ENCODE measurements at places on chromosomes 4 and X.

DNA sequence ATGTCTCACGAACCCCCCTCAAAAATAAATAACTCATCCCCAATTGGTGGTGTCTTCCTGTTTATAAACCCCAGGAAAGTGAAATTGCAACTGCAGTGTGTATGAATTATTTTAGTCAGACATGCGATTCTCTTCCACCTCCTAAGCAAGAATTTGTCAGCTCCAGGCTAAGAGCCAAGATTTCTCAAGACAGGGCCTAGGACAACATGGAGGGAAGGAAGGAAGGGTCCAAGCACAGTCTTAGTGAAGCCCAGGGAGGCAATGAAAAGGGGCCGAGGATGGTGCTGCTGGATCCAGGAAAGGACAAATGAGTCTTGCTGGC, 20.0 kb downstream of the SH3KBP1 start:
- peak; percentile 73 for DNase-seq

DNA sequence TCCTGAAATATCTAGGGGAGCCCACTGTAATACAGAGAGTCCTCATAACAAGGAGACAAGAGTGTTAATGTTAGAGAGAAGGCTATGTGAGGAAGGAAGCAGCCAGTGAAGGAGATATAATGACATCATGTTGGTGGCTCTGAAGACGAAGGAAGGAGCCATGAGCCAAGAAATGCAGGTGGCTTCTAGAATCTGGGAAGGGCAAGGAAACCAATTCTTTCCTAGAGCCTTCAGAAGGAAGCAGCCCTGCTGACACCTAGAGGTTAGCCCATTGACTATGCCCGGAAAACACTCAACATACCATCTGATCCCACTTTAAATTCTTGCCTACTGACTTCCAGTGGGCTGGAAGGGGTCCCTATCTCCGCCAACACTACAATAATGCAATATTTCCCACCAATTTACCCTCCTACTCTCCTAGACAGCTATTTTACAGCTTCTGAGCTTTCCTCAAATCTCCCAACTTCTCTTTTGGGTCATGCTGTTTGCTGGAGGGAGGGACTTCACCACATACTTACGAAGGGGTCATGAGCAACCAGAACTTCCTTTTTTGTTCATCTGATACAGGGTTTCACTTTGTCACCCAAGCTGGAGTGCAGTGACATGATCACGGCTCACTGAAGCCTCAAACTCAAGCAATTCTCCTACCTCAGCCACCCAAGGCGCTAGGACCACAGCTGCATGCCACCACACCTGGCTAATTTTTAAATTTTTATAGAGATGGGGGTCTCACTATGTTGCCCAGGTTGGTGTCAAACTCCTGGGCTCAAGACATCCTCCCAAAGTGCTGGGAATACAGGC, 25.2 kb upstream of the G3BP2 start:
- DNase-seq, result no peak

- no peak for DNase-seq
Observed at GRCh38 chrX:68865300-68865699, 36.5 kb downstream of the EFNB1 start.

DNA sequence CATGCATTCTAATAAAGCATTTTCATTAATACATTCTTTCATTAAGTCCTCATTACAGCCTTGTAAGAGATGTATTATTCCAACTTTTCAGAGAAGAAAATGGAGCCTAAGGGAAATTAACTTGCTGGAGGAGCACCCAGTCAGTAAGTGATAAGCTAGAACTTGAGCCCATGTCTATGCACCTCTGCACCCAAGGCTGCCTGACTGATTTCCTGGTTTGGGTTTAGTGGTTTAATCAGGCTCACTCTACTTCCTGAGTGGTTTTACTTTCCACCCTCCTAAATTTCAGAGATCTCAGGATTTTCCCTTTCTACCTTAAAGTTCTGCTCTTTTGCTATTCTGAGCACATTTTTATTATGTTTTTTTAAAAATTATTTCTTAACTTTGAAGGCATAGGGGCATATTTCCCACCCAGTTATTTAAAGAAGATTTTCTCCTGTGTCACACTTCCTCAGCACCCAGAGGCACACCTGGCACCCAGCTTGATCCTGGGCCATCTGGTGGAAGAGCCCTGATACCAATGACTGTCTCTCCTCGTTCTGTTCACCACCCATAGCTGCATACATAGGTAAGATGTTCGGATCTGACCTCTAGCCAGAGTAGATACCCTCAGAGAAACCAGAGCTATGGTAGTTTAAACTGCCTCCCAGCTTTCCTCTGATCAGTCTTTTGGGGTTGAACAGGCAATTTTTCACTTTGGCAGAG, 10.4 kb downstream of the CORIN start:
- no peak for DNase-seq

DNA sequence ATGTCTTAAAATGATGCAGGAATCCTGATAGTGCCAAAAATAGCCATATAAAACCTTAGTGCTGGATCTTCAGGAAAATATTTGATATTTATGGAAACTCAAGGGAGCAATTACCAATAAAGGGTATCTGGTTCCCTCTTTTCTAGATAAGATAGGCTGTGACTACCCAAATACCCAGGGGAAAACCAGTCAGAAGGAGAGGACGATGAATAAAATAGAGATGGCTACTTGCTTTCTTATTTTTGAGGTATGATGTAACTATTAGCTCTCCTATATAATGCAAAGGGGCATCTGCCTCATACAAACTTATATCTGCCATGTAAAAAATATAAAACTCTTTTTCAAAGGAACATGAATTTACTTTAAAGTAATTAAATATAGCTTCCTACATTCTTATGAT, 23.4 kb upstream of the COX18 start:
- DNase-seq, result no peak

DNA sequence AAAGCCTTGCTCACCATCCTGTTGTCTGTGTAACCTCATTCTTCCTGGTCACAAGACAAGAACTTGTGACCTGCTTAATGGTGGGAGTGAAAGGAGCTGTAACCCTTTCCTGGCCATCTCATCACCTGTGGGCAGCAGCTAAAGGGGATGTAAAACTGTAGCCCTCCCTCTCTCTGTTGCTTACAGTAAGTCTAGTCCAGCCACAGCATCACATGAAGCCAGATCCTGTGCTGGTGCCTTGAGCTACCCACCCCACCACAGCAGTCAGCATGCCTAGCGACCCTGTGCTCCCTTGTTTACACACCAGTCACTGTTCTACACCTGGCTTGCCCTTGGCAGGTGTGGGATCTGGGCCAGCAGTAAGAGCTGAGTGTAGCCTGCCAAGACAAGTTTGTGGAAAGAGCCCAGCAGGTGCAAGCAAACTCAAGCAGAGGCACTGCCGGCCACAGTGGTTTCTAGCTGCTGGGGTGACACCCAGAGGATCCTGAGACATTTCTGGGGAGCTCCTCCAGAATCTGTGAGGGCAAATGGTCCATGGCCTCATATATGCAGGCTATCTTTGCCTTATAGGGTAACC, 41.0 kb downstream of the UGT2B28 start:
- no peak for DNase-seq

DNA sequence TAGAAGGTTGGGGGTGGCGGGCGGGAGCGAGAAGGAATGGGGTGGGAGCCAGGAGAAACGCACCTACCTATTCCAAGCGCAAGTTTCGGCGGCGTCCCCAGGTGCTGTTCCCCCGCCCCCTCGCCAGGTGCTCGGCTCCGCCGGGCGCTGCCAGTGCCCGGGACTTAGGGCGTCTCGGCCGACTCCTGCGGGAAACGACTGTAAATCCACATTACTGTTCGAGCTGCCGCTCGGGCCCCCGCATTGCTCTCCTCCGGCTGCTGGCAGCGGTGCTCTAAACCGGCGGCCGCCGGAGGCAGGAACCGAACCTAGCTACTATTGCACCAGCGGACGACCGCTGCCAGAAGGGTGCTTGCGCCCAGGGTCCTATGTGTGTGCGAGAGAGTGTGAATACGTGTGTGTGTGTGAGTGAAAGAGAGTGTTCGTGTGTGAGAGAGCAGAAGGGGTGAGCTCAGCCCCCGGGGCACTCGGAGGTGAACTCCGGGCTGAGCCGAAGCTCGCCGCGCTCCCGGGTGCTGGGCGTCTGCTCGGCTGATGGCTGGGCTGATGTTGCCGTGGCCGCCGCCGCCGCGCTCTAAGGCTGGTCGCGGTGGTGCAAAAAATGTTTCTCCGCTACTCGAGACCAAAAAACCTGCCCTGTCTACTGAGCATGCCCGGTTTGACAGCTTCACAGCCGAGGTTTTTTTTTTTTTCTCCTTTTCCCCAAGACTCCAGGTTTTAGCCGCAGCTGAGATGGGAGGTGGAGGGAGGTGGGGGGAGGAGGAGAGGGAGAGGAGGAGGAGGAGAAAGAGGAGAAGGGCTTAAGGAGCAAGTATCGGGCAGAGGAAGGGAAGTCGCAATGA, 115.7 kb upstream of the TEX13C start:
- DNase-seq, result no peak

- no peak for DNase-seq
Observed at GRCh38 chrX:21912220-21912619, 28.3 kb upstream of the SMS start.

GRCh38 chrX:54758114-54759055, 39.7 kb downstream of the ITIH6 start:
- DNase-seq, result no peak

GRCh38 chr4:151473521-151474097, 64.6 kb downstream of the FHIP1A start:
- no peak for DNase-seq

- no peak for DNase-seq
Observed at GRCh38 chr4:119854364-119854763, 212.3 kb downstream of the MAD2L1 start.

DNA sequence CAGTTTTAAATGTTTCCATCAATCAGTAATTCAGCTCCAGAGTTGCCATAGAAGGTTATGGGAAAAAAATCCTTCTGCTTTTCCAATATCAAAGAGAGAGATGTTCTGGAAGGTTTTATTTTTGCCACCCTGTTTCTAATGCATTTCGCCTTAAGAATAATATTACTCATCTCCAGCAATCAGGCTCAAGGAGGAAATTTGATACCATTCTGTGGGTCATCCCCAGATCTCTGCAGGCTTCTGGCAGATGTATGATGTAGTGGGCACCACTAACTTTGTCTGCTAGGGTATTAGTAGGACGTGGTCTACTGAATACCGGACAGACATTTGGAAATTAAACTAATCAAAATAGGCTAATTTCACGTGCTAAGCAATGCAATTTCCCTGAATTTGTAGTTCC, 645.4 kb upstream of the TENM3 start:
- DNase-seq, result no peak

DNA sequence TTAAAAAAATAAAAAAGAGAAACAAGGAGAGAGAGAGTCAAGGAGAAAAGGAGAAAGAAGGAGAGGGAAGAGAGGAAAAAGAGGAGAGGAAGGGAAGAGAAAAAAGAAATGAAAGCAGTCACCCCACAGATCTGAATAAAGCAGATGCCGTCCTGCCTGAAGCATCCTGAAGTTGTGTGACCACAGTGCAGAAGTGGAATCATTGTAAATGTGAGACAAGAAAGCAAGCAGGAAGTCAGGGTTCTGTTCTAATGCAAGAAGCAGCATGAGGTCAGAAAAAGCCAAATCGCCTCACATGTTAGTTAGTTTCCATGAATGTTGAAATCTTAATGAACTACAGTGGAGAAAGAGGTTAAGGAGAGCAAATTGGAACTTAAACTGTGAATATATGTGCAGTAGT, 692.5 kb downstream of the CENPC start:
- DNase-seq, result no peak

- DNase-seq, result peak; percentile 43
Observed at GRCh38 chr4:147865926-147866325, 134.0 kb downstream of the ARHGAP10 start.

- no peak for DNase-seq
Observed at GRCh38 chrX:39214387-39215126, 413.3 kb downstream of the MID1IP1 start.

DNA sequence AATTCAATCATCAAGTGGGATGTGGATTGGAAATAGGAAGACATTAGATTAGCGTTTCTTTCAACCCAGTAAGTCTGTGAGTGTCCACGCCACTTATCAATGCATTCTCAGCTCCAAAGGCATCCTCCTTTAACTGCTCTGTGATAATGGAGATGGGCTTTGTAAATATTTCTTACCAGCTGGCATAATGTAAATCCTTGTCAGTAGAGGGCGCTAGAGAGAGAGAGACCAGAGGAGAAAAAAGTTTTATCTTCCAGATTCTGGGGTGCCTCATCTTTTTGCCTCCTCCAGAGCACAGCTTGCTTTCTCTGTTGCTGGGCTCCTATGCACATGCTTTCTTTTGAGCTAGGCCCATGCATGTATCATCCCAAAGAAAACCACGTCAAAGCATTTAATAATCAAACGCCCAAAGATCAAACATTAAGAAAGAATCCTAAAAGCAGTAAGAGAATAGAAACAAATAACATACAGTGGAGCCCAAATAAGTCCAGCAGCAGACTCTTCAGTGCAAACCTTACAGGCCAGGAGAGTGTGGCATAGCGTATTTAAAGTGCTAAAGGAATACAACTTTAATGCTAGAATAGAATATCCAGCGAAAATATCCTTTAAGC, 9.6 kb upstream of the MTMR1 start:
- peak; percentile 56 for DNase-seq

- DNase-seq, result peak; percentile 75
Observed at GRCh38 chr4:89486042-89486441, 178.4 kb upstream of the GPRIN3 start.

DNA sequence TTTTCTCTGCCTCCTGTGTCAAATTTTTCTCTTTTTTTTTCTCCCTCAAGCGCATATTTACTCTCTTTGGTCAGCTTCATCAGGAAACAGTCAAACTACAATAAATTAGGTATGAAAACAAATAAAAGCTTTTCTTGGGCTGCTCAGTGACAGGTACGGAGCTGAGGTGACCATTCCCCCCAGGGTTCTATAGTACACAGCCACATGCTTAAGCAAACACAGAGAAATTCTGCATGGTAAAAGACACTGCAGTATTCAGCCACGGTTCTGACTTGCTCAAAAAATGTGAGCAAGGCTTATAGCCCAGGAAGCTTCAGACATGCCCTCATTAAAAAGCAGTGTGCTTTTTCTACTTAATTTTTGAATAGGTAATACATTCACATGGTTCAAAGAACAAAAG, 138.5 kb downstream of the GRIA3 start:
- DNase-seq, result no peak

GRCh38 chr4:38049545-38050170, 89.5 kb downstream of the PTTG2 start:
- DNase-seq, result no peak
